Testis (tissue), 5 donors: ENCODE measurements at places on chromosomes 2 and 18. TPM values are rescaled to one million over a fixed set of nuclear protein-coding genes. Genes with fewer than 3 reads are reported as not detected.
A peak's percentile ranks its signal among the peaks of the same experiment; 100 is the strongest.

Gene RAB10
- 96.8 TPM for total RNA-seq

DNA sequence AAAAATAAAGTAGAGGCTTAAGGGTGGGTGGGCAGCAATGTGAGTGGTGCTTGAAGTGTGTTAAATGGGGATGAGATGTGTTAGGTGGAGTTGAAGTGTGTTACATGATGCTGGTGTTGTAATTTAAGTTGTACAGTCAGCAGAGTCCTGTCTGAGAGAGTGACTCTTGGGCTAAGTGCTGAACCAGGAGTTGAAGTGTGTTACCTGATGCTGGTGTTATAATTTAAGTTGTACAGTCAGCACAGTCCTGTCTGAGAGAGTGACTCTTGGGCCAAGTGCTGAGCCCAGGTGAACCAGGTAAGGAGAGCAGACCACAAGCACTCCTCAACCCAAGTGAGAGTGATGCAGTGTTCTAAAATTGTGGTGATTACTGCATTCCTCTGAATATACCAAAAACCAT lies 40.6 kb downstream of the LCLAT1 start:
- no peaks in the 10 kb centered on the region for H3K27me3 ChIP-seq
- no peak overlapping the region for H3K27ac ChIP-seq
- no peaks in the 10 kb centered on the region for H3K36me3 ChIP-seq
- H3K4me3 ChIP-seq = no peak overlapping the region

- no peaks in the 10 kb centered on the region for H3K4me1 ChIP-seq
- H3K27ac ChIP-seq = no peak overlapping the region
- H3K27me3 ChIP-seq = no peaks in the 10 kb centered on the region
- DNase-seq = no peak
These were observed 18.8 kb upstream of the MREG start for GRCh38 chr2:216031960-216032689.

GRCh38 chr2:43024515-43025011 lies 201.8 kb downstream of the ZFP36L2 start:
- no peak overlapping the region for H3K27ac ChIP-seq
- H3K4me3 ChIP-seq = no peak overlapping the region
- peaks cover 8% of the 10 kb centered on the region for H3K4me1 ChIP-seq
- DNase-seq = peak; percentile 66

- DNase-seq = no peak
- H3K27me3 ChIP-seq = no peaks in the 10 kb centered on the region
- no peaks in the 10 kb centered on the region for H3K36me3 ChIP-seq
- H3K4me3 ChIP-seq = no peak overlapping the region
- no peak overlapping the region for H3K27ac ChIP-seq
These were observed 210.3 kb downstream of the GLI2 start for GRCh38 chr2:120945832-120946499.

DNA sequence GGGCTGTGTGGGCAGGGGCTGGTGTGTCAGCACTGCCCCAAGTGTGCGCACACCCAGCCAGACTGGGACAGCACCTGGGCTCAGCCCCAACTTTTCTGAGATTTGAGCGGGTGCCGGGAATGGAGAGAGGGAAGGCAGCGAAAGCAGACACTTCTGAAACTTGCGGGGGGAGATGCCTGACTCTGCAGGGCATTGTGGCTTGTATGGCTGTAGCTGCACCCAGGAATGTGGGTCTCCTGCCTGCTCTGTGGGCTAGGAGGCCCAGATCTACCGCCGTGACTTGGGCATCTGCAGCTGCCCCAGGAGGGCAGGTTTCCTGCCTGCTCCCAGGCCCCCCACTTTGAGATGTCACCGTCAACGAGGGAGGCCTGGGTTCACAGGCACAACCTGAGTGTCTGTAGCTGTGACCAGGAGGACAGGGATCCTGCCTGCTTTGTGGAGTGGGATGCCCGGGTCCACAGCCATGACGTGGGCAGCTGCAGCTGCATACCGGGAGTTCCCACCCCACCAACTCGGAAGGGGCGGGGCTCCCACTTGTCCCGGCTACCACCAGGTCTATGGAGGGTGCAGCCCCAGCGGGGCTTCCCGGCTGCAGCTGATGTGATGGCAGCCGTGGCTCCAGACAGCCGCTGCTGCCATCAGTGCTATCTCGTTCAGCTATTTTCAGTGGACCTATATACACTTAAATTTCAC lies 95.3 kb downstream of the DOK6 start:
- no peak overlapping the region for H3K27ac ChIP-seq
